ENCODE measurements at places on chromosomes 16 and 17.

DNA sequence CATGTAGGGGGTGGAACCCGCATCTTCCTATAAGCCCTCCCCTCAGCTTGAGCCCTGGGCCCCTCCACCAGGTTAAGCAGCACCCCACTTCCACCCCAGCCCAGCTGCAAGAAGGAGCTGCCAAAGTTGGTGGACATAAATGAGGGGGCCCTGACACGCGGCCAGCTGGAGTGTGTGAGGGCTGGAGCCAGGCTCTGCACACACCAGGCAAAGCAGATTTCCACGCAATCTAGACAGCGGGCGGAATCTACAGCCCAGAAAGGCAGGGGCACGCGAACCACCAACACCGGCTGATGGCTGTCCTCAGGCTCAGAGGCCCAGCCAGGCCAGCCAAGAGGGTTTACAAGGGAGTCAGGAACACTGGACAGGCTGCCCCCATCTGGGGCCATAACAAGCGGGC lies 171.2 kb downstream of the ZNF423 start:
- no peak for DNase-seq

DNA sequence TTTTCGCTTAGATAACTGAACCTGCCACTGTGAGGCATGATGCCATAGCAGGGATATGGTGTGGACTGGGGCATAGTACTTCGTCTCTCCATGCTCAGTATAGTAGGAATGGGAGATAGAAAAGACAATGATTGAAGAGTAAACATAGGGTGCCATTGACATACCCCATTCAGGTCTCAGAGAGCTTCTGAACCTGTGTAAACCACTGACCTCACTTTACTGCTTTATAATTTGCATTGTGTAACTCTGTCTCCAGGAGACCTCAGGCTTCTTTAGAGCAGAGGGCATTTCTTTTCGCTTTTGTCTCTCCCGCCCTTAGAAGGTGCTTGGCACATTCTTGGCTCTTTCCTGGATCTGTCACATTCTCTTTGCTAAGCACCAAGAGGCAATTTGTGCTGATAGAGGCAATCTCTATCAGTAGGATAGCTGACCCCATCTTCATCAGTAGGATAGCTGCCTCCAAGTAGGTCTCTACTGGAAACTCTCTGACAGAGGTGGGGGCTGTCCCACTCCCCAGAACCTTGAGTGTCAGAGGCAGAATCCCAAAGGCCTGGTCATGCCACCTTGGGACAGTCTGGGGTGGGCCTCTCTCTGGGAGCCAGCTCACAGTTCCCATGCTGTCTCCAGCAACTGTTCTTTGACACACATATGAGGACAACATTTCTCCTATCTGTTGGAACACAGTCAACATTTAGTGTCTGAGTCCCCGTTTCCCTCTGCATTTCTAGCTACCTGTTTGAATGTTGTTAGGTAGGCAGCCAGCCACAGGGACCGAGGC lies 181.9 kb downstream of the UTP18 start:
- DNase-seq: no peak

DNA sequence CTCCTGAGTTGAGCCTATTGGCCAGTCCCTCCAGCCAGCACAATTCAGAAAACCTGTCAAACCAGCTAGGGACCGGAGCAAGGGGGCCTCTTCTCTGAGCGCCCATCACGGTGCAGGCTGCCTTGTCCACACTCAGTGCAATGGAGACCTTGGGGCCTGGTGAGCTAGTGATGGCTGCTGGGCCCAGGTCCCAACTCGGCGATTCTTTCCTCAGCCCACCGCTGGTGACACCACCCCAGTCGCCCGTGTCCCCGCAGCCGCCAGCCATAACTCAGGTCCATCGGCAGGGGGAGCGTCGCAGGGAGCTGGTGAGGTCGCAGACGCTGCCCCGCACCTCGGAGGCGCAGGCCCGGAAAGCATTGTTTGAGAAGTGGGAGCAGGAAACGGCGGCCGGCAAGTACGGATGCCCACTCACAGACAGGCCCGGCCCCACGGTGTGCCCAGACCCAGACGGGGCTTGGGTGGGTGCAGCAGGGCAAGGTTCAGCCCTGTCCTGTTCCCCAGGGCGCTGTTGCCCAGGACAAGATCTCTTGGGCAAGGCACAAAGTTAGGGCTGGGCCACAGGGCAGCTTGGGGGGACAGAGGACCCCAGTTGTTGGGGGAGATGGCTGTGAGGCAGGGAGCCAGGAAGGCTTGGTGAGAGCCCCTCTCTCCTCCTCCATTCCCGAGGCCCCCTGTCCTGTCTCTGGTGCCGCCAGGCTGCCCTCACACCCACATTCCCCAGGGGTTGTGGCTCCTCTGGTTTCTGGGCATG lies 10.8 kb downstream of the SMTNL2 start:
- DNase-seq: peak; percentile 29

GRCh38 chr17:6021011-6021400 lies 49.2 kb upstream of the WSCD1 start:
- no peak for DNase-seq

DNA sequence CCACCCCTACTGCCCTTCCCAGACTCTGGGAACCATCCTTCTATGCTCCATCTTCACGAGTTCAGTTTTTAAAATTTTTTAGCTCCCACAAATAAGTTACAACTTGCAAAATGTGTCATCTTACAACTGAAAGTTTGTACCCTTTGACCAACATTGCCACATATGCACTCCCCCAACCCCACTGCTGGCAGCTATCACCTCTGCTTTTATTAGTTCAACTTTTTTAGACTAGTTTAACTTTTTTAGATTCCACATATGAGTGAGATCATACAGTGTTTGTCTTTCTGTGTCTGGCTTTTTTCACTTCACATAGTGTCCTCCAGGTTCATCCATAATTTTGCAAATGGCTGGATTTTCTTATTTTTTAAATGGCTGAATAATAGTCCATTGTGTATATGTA lies 7.7 kb downstream of the GPT2 start:
- no peak for DNase-seq

- no peak for DNase-seq
Observed at GRCh38 chr16:7343243-7343642, 10.6 kb downstream of the RBFOX1 start.

GRCh38 chr17:40436636-40437035 lies 6.6 kb upstream of the IGFBP4 start:
- no peak for DNase-seq

- no peak for DNase-seq
Observed at GRCh38 chr17:78258323-78259191, 27.1 kb downstream of the TMEM235 start.

DNA sequence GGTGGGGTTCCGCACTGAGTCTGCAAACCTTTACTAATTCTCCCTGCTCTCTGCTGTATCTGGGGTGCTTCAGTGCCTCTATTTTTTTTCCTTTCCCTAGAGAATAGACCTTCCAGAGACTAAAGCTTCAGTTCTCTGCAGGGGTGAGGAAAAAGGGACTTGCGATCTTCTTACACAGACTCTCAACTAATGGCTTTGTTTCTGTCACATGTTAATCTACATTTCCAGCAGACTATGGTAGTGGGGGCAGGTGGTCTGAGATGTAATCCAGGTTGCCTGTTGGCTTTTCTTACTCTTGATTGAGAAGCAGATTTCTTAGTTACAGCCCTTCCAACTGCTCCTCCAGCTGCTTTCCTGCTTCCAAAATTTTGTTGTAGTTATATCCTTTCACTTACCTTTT lies 229.0 kb upstream of the NLRP1 start:
- DNase-seq: no peak

- no peak for DNase-seq
Observed at GRCh38 chr17:66348584-66349165, 46.3 kb downstream of the PRKCA start.

DNA sequence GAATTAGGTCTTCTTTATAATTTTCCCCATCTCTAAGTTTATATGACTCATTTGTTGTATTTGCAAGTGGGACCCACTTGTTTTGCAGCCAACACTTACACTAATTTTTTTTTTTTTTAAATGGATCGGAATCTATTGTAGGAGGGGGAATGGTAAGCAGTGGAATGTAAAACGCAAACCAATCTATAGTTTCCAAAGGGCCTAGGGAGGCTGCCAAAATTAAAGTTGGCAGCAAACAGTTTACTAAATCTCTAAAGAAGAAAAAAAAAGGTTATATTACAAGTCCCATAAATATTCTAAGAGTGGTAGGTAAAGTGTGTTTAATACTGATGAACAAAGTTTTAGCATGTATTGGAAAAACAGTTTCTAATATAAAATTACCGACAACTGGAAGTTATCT lies 416.8 kb upstream of the SALL1 start:
- DNase-seq: no peak

DNA sequence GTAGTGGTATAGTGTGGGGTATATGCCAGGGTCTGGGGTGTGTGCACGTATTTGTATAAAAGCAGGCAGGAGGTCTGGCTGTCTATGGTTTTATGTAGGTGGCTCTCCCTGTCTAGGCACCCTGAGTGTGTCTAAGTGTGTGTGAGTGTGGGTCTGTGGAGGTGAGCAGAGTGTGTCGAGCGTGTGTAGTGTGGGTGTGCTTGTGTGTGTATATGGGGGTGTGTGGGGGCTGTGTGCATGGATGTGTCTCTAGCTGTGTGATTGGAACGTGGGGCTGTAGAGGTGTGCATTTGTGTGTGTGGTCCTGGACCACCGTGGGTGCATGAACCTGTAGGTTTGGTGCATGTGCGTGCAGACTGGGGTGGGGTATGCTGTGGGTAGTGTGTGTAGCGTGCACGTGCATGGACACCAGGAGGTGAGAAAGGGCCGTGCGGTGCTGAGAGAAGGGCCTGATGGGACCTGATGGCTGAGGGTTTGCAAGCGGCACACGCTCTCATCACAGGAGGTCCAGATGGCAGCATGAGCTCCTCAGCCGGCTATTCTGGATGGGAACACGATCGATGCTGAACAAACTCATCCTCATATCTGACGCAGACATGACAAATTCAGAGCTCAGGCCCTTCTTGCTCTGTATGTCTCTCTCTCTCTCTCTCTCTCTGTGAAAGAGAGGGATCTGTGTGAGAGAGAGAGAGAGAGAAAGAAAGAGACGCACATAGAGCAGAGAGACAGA lies 27.7 kb downstream of the SPACA3 start:
- DNase-seq: no peak

DNA sequence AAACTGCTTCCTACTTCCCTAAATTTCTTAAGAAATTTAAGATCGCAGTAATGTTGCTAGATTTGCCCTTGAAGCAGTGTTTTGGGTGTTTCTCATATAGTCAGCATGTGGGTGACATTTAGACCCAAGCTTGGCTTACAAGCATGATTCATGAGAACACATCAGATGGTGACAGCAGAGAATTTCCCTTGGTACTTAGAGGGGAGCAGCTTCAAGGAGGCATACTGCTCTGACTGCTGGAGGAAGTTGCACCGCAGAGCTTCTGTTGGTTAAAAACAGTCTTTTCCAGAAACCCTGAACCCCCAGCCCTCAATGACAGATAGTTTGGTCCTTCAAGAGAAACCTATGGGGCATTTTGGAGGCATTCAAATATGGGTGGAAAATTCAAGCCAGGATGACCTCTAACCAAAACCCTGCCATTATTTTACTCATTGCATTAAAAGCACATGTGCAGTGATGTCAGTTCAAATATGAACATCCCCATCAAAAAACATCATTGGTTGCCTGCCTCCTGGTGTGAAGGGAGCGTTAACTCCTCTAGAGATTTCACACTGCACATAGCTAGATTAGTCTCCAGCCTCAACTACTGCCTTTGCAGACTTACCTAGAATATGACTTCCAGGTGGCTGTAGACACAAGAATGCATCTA lies 201.5 kb upstream of the CACNG5 start:
- no peak for DNase-seq

DNA sequence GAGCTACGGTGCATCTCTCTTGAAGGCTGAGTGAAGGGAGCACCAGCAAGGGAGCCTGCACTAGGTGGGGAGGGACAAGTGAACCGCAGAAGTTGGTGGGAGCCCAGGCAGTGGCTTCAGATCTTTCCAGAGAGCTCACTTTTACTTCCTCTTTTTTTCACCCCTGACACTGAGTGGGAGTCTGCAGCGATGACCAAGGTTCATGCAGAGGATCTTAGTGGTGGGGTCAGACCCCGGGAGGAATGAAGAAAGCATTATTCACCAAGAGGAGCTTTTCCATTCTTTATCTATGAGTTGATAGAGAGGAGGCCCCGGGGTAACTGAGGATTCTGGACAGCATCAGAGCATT lies 3.0 kb upstream of the CCL2 start:
- no peak for DNase-seq

DNA sequence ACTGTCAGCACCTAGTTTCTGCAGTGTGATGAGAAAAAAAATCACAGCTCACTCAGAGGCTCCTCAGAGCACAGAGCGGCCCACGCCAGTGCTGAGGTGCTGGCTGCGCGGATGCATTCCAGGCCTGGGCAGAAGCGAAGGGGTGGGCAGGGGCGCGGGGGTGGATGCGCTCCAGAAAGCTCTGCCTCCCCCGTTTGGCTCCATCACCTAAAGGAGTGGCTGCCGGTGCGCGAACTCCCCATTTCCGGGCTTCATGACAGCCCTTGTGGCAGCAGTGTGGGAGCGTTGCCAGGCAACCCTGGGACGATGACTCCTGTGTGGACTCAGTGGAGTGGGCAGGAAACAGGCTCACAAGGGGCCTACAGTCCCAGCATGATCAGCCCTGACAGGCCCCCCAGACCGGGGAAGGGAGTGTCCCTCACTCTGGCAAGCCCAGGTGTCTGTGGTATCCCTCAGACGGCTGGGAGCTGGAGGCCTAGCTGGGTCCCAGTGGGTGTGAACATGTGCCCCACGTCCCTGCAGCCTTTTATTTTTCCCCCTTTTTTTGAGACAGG lies 32.8 kb upstream of the NUDT16L1 start:
- DNase-seq: peak; percentile 93

DNA sequence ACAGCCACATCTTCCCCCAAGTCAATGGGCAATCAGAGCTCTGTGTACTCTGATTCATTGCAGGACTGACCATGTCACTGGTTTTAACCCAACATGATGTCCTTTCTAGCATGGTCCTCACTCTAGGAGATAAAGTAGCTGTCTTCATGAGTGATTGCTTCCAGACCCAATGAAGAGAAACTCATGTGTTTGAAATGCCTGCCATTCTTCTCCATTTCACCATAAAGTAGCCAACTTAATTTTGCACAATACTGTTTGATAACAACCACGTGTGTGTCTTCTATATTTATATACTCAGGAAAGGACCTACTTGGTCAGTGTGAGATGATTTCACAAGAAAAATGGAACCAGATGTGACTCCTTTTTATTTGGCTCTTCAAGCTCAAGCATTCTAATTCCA lies 172.5 kb downstream of the AXIN2 start:
- no peak for DNase-seq

GRCh38 chr17:61091096-61091495 lies 308.5 kb upstream of the TBX2 start:
- DNase-seq: no peak

DNA sequence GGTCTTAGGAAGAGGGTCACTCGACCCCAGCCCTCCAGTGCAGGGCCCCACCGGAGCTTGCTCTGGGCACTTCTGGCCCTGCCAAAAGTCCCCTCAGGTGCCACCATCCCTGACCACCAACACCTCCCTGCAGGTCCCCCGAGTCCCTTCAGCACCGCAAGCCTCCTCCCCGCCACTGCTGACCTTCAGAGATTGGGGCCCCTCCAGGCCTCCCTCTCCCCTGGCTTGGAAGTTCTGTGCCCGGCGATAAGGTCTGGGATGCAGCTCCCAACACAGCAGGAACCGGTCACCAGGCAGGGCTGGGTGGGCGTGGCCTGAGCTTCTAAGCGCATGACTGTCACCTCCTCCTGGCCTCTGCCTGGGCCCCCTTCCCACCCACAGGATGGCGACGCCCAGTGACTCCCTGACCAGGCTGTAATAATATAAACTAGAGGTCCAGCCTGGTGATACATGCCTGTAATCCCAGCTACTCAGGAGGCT lies 11.2 kb downstream of the PIEZO1 start:
- no peak for DNase-seq

GRCh38 chr17:80474961-80475909 lies 1.2 kb downstream of the NPTX1 start:
- DNase-seq: no peak

- no peak for DNase-seq
Observed at GRCh38 chr16:54930005-54930868, at the start of gene IRX5. TSS of gene IRX5 (plus strand) at chr16:54930865. CDS start at chr16:54931199, 334 bp downstream.

All from posterior cingulate gyrus (tissue), 11 donors.